GM10248 (cell line): ENCODE measurements at places on chromosomes 13 and 19.
A peak's percentile ranks its signal among the peaks of the same experiment; 100 is the strongest.

GRCh38 chr19:48970923-48971395, 5.8 kb downstream of the FTL start:
- DNase-seq = peak; percentile 77

- DNase-seq = no peak
Measured at GRCh38 chr19:17719730-17720400, 585 bp downstream of the MAP1S start.

GRCh38 chr13:66098931-66099628, 1131.1 kb downstream of the PCDH9 start:
- no peak for DNase-seq

DNA sequence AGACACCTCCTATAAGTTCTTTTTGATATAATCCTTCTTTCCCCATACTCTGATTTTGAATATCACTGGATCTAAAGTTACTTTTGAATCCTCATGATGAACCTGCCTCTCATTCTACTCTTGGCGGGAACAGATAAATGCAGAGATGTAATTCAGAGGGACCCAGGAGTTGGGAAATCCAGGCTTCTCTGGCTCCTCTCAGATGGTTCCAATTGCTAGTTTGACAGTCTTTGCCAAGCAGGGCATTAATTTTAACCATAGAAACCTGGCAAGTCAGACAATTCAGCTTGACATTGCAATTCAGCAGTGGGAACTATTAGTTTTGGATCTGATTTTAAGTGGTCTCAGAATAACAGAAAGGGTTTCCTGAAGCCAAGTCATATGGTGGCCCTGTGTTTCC, 67.3 kb upstream of the KLF12 start:
- no peak for DNase-seq

GRCh38 chr19:4737955-4738600, 14.4 kb upstream of the DPP9 start:
- no peak for DNase-seq
